ENCODE measurements at places on chromosomes 12 and 14.

DNA sequence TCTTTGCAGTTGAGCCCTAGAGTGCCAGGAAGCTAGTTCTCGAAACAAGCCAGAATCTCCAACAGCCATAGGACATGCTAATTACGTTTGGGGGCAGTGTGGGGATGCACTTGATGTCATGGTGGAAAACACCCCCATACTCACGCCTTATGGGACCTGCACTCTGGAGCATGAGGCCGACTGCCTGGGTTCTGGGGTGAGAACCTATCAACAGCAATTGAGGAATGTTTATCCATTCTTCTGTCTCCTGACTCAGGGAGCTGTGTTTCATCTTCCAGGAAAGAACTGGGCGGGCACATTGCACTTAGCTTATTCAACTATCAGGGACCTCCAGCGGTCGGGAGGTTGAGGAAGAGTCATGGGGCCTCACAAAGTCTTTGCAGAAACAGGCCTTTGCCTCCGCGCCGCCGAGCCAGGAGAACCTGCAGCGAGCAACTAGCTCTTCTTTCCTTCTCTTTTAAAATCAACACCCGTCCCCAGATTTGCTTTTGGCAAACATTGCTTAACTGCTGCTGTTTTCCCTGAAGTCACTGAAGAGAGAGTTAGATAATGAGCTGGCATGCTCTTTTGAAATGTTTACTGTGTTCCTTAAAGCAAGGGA, 226.1 kb upstream of the DIO3 start:
- DNase-seq = no peak

DNA sequence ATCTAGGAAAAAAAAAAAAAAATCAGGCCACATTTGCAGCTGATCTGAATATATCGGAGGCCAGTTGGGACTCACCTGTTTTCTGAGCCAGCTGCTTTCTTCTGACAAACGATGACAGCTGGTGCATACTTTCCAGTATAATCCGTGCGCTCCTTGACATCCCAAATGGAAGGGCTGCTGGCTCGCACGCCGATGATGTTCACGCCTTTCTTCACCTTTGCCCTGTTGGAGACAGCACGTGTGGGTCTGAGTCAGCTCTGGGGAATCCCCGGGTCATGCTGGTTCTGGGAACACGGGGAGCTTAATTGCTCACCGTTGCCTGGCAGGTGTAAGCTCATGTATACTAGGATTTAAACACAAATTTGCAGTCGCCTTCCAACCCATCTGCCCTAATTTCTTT, 372.8 kb downstream of the TMEM132D start:
- peak; percentile 42 for DNase-seq

- no peak for DNase-seq
Measured at GRCh38 chr12:117875744-117876435, 92.9 kb downstream of the KSR2 start.

- DNase-seq = no peak
Measured at GRCh38 chr14:94559638-94560290, 1.5 kb upstream of the SERPINA4 start.

DNA sequence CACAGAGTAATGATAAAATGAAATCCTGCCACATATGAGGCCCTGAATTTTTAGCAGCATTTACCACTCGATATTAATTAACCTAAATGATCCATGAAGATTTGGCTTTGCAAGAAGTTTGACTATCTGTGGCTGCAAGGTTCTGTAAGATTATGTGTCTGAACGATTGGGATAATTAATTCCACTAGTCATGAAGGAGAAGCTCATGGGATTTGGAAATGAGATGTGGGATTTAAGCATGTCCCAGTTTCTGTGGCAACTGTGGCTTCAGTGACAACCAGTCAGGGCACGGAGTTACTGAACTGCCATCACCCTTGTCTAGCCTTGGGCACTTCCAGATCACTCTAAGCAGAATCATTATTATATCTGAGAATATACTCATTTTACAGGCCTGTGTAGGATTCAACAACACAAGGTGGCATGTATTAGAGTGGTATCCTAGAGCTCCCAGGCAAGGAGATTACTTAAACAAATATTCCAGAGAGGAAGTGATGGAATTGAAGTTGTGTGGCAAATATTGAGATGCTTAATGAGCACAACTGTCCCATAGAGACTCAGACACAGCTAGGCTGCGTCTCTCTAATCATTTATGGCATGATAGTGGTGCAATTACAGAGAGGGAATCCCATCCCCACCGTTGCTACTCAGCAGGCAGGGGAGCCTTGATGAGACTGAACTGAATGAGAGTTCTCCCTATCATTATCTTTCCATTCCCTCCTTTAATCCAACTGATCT, 205.0 kb upstream of the KRR1 start:
- DNase-seq = no peak

DNA sequence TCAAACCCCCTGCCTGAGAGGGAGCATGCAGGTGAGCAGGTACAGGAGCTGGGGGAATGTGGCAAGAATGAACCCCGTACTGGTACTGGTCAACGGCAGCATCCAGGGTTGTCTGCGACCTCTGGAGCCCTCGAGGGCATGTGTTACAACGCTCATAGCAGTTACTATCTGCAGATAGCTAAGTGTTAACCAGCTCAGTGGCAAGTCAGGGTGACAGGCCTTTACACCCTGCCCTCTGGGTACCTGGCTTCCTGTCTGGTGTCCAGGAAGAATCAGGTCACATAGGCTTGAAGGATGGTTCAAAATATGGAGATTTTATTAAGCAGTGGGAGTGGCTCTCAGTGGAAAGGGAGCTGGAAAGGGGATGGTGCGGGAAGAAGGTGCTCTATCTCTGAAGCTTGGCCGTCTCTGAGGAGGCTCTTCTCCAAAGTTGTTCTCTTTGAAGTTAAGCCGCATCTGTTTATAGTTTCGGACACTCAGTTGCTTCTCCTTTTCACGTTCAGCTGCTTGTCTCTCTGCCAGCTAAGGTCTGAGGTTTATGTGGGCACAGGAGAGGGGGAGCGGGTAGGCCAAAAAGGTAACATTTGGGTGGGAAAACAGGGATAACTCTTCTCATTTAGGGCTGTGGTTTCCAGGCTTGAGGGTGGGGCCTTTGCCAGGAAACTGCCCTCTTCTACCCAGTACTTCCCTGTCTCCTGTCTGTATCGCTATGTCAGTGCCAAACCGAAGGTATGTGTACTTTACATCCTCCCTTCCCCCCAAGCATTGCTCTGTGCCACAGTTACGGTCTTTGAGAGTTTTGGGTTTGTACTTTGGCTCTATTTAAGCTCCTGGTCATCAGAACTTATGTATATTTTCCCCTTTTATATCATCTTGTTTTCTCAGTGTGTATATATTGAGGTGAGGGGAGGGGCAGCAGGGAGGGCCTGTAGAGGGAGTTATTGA, 305.8 kb downstream of the RGS6 start:
- no peak for DNase-seq

DNA sequence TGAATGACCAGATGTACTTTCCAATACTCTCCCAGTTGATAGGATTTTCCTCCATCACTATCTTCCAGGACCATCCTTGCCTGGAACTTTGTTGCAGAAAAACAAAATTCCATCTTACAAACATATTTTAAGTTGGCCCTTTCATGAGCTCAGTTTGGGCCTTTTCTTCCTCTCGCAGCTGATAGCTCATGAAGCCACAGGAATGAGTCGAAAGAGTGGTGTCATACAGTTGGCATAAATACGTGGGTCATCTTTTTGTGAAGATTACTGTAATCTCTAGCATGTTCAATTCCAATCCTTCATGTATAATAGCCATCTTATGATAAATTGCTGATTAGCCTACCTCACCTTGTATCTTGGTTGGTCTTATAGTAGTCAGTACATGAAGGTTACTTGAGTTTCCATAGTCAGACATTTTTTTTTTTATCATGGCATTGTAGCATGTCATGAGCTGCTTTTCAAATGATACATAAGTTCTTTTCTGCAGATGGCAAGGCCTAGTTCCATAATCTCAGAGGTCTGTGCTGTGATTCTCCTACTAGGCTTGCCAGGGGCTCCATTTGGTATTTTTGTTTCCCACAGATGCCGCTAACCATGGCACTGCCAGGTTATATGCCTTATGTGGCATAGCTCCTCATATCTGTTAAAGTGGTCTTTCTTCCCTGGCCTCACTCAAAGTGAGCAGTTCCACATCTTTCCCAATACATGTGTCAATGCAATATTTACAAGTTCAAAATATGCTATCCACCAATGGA, 380.6 kb upstream of the DCN start:
- no peak for DNase-seq

DNA sequence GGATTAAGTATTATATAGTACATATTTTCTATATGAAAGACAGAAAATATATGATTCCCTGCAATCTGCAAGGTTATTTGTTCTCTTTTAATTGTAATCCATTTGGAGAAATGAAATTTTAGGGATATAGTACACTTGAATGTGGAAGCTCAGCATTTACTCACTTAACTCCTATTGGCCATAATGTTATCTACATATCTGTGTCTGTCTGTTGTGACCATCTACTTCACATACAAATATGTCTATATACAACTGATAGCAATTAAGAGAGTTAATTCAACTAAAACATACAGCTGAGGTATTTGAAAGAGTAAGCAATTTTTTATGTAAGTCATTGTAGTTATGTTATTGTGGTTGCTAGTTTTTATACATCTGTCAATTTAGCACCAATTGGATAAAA, 12.9 kb downstream of the FOXG1 start:
- no peak for DNase-seq

DNA sequence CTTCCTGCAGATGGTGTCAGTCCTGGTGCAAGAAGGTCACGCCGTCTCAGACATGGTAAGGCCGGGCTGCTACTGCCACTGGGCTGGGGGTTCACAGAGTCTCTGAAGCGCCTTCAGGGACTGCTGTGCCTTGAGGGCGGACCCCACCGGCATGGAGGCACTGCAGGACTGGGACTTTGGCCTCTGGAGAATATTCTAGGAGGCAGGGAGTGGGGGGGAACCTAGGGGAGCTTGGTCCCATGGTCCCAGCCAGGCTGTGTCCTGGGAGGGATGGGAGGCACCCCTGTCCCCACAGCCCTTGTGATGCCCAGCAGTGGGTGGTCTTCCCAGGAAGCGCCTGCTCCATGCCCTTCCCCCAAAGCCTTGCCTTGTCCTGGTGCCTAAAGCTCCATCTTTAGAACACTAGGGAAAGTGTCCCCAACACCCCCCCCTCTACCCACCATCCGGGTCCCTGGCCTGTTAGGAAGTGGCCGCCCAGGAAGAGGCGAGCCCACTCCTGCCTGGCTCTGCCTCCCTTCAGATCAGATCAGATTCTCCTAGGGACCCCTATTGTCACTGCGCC, 1.5 kb downstream of the AMN start:
- no peak for DNase-seq

- DNase-seq = peak; percentile 53
Measured at GRCh38 chr14:23562822-23563472, 4.6 kb downstream of the AP1G2 start.

DNA sequence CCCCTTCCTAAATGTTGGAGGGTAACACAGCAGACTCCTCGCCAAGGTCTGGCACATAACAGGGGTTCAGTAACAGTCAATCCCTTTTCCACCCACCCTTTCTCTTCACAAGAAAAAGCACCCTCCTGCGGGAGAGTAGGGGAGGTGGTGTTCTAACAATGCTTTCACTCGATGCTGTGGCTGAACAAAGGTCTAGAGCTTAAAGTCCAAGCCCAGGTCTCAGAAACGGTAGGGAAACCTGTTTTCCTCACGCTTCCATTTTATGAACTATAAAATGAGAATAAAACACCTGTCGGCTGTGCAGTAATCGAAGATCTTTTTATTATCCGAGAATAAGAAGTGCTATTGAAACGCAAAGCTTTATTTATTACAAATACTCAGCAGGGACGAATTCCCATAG, 20.9 kb upstream of the CACNA2D4 start:
- no peak for DNase-seq

DNA sequence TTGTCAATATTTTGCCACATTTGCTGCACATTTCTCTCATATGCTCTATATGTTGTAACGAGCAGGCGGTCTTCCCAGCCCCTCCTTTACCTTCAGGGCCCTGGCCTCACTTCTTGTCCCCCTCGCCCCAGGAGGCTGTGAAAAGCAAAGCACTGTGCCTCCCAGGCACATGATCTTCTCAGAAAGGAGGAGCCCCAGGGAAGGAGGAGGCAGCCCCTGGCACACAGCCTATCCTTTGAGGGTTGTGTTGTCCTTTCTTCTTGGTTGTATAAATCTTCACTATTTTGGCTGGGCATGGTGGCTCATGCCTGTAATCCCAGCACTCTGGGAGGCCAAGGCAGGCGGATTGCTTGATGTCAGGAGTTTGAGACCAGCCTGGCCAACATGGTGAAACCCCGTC, 77.0 kb downstream of the PPP2R5C start:
- no peak for DNase-seq

GRCh38 chr14:104749111-104749649, 3.8 kb upstream of the SIVA1 start:
- peak; percentile 55 for DNase-seq

All from RWPE1 (cell line).